ENCODE measurements at places on chromosomes 1 and 21. TPM values are rescaled to one million over a fixed set of nuclear protein-coding genes. Genes with fewer than 3 reads are reported as not detected.

DNA sequence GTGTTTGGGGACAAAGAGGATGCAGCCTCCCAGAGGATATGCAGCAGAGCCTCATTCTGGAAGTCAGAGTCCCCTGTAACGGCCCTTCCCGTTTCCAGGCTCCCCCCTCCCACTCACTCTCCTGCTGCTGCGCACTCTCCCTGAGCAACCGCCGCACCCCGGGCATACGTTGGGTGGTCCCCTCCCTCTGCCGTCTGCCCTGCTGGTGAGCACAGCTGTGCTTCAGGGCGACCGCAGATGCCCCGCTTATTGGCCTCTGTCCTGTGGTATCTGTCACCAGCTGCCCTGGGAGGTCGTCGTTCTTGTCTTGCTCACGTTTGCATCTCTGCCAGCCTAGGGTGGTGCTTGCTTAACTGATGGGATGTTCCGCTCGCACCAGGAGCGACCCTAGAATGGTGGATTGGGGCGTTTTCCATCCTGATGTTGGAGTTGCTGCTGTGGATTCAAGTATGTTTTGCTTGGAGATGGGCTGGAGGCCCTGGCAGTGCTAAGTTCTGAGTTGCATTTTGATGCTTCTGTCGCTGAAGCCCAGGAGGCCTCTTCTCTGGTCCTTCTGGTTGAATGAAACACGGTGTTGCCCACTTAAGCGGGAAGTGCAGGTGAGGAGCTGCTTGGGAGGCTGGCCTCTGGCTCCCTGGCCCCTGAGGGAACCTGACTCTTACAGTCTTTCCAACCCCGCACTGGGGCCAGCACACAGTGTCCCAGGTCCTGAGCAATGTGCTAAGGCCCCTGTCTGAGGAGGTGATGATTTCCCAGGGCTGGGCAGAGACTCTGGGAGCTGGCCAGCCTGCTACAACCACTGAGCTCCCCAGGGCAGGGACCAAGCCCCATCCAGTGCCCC is 3.2 kb downstream of the TMEM201 start:
- DNase-seq = no peak

- no peak for DNase-seq
Observed at GRCh38 chr1:78831731-78832360, 174.7 kb downstream of the ADGRL4 start.

DNA sequence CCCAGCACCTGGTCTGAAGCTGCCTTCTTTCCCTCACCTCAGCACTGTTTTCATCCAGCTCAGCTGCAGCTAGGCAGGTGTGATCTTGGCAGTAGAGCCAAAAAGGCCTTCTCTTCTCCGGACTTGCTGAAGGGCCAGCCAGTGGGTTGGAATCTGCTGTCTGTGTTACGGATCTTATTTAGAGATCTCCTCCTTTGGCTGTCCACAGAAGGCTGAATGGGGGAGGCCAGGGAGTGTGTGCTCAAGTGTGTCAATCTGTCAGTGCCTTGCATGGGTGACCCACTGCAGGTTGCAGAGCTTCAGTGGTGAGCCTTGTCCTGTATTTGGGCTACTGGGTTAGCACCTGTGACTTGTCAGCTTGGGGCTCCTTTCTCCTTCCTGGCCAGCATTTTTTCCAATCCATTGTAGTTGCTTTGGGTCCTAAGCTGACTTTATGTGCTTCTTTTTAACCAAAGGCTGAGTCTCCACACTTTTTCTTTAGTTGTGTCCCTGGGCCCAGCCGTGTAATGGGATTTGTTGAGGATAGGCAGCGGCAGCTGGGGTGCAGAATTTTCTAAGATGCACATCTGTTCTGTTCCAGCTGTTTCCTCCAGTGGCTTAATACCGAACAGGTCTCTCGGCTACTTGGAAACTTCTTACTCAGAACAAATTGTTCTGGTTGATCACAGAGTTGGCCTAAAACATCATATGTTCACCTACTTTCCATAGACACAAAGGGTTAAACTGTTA is 126.8 kb downstream of the PEX14 start:
- no peak for DNase-seq

The LRRC39 gene
- 0.68 TPM for total RNA-seq

DNA sequence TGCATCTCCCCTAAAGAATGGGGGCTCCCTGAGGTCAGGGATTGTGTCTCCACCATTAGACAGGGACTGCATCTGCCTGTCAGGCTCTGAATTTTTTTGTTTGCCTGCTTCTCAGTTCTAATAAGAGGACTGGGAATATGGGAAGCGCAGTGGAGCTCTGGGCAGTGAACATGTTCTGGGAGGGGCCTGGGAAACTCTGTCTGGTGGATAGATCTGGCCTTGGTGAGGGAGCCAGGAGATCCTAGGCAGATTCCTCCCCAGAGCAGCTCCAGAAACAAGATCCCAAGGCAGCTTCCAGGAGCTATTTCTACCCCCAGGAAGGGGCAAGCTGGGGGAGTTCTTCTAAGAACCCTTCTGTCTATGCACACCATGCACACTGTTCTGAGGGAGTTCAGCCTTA is 12.6 kb upstream of the MYOG start:
- DNase-seq = no peak

The CHIA gene
- not detected for total RNA-seq

DNA sequence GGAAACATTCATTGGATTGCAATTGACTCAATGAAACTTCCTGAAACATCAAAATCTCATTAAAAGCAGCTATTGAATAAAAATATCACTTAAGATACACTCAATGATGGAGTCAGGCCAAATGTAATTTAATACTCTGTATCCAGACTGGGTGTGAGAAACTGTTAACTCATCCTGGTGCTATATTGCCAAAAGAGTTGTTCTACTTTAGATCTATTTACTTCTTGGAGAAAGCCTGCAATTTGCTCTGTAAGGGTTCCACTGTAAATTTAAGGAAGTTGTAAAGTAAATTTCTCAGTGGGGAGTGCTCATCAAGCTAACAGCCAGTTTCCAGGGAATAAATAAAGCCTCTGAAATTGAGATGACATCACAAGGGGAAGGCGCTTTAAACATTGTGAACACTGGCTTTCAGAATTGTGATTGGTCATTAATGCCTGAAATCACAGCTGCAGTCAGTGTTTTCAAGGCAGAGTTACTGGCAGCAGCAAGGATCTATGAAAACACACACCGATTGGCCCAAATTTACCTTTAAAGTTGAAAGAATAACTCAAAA is 91.4 kb downstream of the OLFM3 start:
- DNase-seq = no peak

GRCh38 chr1:219317762-219318353 is 144.2 kb downstream of the LYPLAL1 start:
- no peak for DNase-seq

- DNase-seq = no peak
Observed at GRCh38 chr1:183374825-183375224, 43.4 kb downstream of the NMNAT2 start.

- DNase-seq = no peak
Observed at GRCh38 chr21:30932686-30933085, 51.3 kb upstream of the KRTAP11-1 start.

DNA sequence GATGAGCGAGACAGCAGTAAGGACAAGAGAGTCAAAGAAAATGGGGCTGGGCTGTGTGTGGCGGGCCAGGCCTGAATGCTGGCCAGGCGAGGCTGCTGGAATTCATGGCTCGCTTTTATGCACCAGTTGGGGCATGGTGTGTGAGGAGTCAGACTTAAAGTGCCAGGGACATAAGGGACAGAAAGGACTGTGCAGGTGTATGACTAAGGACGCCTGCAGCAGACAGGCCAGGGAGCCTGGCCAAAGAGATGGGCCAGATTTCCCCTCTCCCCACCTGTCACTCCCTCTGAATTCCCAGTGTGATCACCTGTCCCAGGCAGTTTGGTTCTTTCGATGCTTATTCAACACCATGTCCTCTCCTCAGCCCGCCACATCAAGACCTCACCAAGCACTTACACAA is 16.9 kb upstream of the SMIM12 start:
- DNase-seq = no peak

- DNase-seq = no peak
Observed at GRCh38 chr1:198165927-198166647, 9.3 kb downstream of the NEK7 start.

The CELA2B gene
- not detected for total RNA-seq

The RNF186 gene
- not detected for total RNA-seq

- no peak for DNase-seq
Observed at GRCh38 chr1:39690794-39691382, 345 bp downstream of the HPCAL4 start.

- DNase-seq = no peak
Observed at GRCh38 chr1:36349241-36349671, 25.8 kb upstream of the EVA1B start.

DNA sequence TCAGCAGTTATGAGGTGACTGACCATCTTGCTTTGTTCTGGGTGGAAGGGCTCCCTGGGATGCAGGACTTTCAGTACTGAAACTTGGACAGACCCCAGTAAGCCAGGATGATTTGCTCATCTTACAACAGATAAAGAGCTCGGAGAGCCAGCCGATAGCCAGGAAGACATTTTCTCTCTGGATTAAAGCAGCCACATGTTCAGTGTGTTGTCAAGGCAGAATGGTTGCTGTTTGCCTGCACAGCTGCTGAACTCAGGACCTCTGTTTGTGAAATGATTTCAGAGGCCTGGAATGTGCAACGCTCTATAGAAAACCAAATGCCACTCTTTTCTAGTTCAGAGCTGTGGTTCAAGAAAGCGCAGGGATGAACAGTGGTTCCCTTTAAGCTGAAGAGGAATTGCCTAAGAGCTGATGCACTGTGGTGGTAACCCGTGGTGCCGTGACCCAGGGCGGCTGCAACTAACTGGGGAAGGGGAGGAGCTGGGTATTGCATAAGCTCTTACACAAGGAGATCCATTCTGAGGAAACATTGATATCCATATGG is 40.7 kb downstream of the CASQ2 start:
- DNase-seq = no peak

The RSPO1 gene
- total RNA-seq = 1.6 TPM

The CRNN gene
- not detected for total RNA-seq

- no peak for DNase-seq
Observed at GRCh38 chr1:45658171-45658570, 28.2 kb downstream of the GPBP1L1 start.

The HMCN1 gene
- total RNA-seq = 3.5 TPM

- DNase-seq = no peak
Observed at GRCh38 chr21:45071078-45071873, 3.1 kb upstream of the ADARB1 start.

DNA sequence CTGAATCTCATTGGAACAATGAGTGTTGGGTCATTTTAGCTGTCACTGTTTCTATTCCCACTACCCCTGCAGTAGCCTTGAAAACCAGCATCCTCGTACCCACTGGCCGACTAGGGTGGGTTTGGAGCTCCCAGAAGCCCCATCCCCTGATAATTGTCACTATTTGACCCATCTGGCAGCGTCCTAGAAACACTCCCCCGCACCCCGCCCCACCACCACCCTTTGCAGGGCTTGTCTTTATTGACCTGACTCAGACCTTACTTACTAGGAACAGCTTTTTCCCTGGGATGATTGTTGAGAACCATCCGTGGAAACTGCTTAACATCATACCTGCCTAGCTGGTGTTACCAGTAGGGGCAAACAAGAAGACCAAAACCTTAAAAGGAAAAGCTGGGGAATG is 28.4 kb upstream of the AGPAT3 start:
- DNase-seq = no peak

DNA sequence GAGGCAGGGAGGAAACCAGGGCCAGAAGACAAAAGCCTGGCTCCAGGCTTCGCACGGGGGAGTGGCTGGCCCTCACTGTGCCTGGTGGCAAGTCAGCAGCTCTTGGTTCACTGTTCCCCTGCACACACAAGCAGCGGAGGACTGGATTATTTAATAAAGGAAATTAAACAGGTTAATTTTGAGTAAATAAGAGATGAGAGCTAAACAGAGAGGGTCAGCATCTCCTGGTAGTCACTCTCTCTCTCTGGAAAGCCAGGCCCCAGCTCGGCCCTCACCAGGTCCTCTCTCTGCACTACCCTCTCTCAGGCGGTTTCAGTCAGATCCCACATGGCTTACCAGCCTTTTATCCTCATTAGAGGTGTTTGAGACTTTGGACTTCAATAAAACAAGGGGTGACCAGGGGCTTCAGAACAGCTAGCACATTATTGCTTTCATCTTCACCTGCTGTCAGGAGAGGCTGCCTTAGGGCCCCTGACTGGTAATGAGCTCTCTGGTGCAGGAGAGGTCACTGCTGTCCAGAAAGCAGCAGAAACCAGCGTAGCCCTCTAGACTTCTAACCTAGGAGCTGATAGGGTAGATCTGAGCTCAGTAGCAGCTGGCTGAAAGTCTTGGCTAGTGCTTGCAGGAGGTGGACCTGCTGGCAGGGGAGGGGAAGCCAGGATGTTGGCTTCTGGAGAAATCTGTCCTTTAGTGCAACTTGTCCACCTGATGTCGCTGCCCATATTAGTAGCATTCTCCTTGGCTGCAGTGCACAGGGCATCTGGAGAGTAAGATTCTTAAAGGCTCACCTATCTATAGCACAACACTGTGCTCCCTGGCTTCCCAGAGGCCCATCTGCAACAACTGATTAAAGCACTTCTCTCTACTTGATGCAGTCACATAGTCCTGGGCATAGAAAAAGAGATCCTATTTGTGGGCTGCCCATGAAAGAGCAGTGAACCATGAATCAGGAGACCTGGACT is 45.9 kb downstream of the SYT6 start:
- DNase-seq = no peak

DNA sequence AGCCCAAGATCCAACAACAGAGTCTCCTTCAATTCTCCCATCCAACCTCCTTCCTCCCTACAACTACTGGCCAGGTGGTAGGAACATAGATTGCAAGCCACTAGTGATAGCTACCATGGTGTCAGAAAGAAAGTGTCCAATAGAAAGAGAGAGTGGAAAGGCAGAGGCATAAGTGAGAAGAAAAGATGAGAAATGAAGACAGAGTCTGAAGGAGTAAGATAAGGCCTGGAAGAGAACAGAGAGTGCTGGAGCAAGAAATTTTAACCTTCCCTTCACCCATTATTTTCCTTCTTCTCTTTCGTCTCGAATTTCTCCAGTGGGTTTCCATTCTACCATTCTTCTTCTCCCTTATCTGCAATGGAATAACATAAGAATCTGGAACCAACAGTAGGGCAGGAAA is 57.9 kb downstream of the CDC42BPA start:
- DNase-seq = no peak

- DNase-seq = no peak
Observed at GRCh38 chr1:230621324-230622030, 20.8 kb upstream of the COG2 start.

The CYP4A11 gene
- total RNA-seq = not detected

The OR14C36 gene
- total RNA-seq = 0.68 TPM

GRCh38 chr1:62391369-62391971 is 45.4 kb upstream of the USP1 start:
- no peak for DNase-seq

The IGSF9 gene
- total RNA-seq = 17.3 TPM

DNA sequence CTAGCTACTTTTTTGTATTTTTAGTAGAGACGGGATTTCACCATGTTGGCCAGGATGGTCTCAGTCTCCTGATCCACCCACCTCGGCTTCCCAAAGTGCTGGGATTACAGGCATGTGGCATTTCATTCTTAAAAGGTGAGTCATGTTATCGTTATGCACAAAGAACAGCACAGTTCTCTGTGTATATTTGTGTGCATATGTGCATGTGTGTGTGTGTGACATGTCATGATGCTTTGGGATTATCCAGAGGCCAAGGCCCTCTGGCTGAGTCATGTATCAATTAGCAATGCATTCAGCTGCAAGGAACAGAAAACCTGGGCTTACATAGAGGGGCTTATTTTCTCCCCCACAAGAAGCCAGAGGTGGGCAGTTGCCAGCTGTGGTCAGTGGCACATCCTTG is 301.7 kb upstream of the KAZN start:
- DNase-seq = no peak

GRCh38 chr1:227775841-227776240 is 39.6 kb upstream of the PRSS38 start:
- no peak for DNase-seq

The TRIM46 gene
- total RNA-seq = 1.6 TPM
